ENCODE measurements at places on chromosomes 1 and 21. TPM values are rescaled to one million over a fixed set of nuclear protein-coding genes. Genes with fewer than 3 reads are reported as not detected.

Gene RNU1-3
- polyA plus RNA-seq = not detected

Gene THBS3
- 147 TPM for polyA plus RNA-seq

Gene LRRC8B
- polyA plus RNA-seq = 36.2 TPM

Gene LPAR3
- polyA plus RNA-seq = 0.37 TPM

Gene GBP3
- 4.1 TPM for polyA plus RNA-seq

Gene GPR137B
- 4.7 TPM for polyA plus RNA-seq

Gene PROK1
- 6.2 TPM for polyA plus RNA-seq

Data from adrenal gland (tissue), 19 donors.